ENCODE measurements at places on chromosomes 11 and 22. TPM values are rescaled to one million over a fixed set of nuclear protein-coding genes. Genes with fewer than 3 reads are reported as not detected.

TIGD3 gene
- 7.1 TPM for polyA plus RNA-seq

CRYBA4 gene
- polyA plus RNA-seq, result not detected

GLB1L2 gene
- 15.2 TPM for polyA plus RNA-seq

SLC17A6 gene
- 0.41 TPM for polyA plus RNA-seq

TCN1 gene
- polyA plus RNA-seq, result not detected

PLA2G3 gene
- 0.12 TPM for polyA plus RNA-seq

BRD1 gene
- 22.4 TPM for polyA plus RNA-seq

Measured in brain (organoid and tissue), 16 donors.